WTC11 (cell line): ENCODE measurements at places on chromosomes 1 and 21.

GRCh38 chr21:45768011-45768739 lies 124.7 kb downstream of the PCBP3 start:
- no peak for DNase-seq

DNA sequence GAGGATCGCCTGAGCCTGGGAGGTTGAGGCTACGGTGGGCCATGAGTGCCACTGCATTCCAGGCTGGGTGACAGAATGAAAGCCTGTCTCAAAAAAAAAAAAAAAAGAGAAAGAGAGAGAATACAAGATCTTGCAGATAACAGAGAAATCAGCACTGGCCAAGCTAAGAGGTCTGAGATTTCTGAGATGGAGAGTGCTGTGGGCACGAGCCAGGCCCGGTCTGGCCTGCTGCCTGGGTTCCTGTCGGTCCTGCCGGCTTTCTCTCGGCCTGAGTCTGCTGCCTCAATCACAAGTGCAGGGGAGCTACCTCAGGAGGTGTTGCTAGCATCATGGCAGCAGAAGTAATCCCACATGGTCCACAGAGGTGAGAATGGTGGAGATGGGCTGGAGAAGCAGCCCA lies 19.0 kb downstream of the ADORA1 start:
- no peak for DNase-seq

- DNase-seq, result no peak
Observed at GRCh38 chr1:170539154-170539553, 7.2 kb downstream of the GORAB start.

DNA sequence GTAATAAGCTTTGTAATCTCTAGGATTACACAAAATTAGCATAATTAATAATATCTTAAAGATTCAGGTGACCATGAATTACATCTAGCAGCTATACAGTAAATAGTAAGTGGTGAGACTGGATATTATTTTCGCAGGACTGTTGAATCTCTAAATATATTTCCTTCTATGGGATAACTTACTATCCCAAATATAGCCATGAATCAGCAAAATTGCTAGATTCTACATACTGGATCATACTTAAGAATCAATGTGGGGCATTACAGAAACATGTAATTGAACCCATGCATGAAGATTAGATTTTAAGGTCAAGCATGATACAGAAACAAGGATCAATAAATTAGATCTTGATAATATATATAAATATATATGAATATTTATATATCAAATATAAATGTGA lies 1203.4 kb downstream of the BRINP3 start:
- DNase-seq, result no peak

DNA sequence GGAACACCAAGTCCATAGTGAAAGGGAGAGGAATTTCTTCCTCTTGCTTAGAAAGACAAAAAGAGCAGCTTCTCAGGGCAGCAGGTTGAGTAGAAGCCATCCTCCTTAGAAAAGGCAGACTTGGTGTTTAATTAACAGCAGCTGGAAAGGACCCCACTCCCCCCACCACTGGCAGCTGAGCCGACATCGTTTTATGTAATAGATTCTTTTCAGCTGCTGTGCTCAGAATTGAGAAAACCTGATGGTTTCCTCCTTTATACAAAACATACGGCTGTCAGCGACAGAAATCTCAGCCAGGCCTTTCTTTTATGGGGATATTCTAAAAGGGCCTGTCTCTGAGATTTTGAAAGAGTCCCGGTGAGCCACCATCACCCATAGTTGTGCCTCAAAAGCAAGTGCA lies 49.9 kb downstream of the MAN1C1 start:
- no peak for DNase-seq

- no peak for DNase-seq
Observed at GRCh38 chr1:52798331-52798730, 44.2 kb upstream of the ZYG11A start.

DNA sequence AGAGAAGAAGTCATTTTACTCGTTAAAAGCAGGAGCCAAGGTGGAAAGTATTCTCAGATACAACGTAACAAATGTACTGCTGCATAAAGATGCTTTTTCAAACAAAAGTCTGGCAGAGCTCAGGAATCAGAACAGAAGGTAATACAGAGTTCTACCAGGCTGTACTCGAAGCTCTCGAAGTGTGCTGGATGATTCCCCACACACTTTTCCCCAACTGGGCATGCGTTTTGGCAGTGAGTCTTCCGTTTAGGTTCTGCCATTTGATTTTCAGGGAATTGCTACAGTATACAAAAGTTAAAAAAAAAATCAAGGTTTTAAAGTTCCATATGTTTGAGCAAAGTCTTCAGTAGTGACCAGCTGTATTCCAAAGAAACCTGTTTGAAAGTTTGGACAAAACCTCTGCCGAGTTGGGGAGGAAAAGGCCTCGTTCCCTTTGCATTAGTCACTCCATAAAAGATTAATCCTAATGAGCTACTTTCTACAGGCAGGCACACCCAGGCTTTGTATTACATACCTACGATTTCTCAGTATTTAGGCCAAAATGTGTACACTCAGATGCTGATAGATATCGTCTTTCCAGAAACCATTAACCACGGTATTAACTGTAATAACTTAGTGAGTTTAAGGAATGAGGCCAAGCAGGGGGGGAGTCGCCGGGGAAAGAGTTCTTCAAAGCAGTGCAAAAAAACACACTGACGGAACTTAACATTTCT lies 477.1 kb downstream of the LMO4 start:
- DNase-seq, result no peak

GRCh38 chr1:183914276-183914675 lies 109.4 kb downstream of the RGL1 start:
- DNase-seq, result no peak

DNA sequence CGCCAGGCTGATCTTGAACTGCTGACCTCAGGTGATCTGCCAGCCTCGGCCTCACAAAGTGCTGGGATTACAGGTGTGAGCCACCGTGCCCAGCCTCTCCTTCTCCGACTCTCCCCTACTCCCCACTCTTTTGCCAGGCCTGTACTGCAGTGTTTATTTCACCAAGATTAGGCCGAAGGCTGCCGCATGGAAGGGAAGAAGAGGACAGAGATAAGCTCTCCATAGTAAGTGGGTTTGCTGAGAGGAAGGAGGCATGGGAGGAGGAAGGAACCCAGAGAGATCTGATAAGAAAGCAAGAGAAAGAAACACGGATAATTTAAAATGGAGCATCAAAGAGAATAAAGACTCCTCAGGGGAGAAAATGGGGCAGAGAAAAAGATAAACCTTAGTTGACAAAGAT lies 8.7 kb downstream of the PTCH2 start:
- DNase-seq, result no peak

DNA sequence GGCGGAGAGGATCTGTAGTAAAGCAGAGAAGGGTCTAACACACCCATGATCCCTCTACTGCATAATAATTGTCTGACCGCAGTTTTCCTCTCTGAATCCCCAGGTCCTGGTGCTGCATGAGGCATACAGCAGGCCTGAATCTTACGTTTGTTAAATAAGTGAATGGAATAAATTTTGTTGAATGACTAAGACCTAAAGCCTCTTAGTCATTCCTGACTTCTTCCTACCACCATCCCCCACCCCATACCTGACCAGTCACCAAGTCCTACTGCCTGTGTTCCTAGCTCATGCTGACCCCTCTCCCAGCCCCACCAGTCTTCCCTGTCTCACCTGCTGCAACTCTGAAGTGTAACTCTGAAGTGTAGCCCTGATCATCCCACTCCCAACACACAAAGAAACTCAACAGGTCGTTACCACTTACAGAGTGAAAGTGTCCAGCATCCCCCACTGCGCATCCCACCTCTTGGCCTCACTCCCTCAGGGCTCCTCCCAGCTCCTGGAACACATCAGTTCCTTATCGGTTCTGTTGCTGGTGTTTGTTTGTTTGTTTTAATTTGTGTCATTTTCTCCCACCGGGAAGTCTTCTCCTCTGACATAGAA lies 9.7 kb downstream of the GJA5 start:
- no peak for DNase-seq

GRCh38 chr1:100387209-100387608 lies 34.9 kb downstream of the CDC14A start:
- no peak for DNase-seq

GRCh38 chr1:197306381-197307062 lies 38.5 kb downstream of the CRB1 start:
- DNase-seq, result no peak

DNA sequence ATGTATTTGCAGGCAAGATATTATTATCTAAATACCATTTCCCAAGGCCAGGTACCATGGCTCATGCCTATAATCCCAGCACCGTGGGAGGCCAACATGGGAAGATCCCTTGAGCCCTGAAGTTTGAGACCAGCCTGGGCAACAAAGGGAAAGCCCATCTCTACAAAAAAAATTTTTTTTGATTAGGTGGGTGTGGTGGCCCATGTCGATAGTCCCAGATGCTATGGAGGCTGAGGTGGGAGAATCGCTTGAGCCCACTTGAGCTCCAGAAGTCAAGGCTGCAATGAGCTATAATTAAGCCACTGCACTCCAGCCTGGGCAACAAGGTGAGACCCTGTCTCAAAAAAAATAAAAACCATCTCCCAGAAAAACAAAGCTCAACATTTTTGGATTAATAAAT lies 2.2 kb downstream of the STMN1 start:
- DNase-seq, result no peak

DNA sequence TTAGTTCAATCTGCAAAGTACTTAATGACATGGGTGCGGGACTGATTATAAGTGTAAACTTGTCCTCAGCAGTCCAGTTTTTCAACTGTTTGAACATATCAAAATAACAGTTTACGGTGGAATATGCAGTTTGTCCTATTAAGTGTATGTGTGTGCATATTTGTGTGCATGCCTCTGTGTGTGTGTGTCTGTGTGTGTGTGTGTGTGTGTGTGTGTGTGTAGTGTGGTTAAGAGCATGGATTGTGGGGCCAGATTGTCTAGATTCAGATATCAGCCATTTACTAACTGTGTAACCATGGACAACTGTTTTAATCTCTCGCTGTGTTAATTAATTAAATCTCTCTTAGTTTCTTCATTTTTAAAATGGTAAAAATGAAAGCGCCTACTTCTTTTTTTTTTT lies 39.0 kb downstream of the NEXN start:
- DNase-seq, result no peak

GRCh38 chr1:32336591-32336932 lies 529 bp upstream of the MARCKSL1 start:
- DNase-seq, result no peak

- no peak for DNase-seq
Observed at GRCh38 chr1:104780470-104781078, 1030.9 kb downstream of the AMY1C start.

- DNase-seq, result no peak
Observed at GRCh38 chr1:202076050-202076511, 46.6 kb upstream of the GPR37L1 start.

DNA sequence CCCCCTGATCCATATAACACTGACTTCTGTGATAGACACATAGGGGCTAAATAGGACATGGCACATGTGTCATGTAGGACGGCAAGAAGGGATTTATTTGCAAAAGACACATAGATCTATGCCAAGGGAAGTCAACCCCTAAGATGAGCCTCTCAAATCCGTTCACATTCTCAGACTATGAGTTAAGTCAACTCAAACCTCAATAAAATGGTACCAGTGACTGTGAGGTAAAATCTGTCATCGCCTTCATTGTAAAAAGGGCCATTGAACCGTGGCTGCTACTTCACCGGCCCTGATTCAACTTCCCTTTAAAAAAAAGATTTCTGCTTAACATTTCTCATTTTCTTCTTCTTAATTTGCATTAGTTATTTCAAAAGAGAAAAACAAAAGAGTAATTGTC lies 144.0 kb downstream of the ZNF281 start:
- no peak for DNase-seq

DNA sequence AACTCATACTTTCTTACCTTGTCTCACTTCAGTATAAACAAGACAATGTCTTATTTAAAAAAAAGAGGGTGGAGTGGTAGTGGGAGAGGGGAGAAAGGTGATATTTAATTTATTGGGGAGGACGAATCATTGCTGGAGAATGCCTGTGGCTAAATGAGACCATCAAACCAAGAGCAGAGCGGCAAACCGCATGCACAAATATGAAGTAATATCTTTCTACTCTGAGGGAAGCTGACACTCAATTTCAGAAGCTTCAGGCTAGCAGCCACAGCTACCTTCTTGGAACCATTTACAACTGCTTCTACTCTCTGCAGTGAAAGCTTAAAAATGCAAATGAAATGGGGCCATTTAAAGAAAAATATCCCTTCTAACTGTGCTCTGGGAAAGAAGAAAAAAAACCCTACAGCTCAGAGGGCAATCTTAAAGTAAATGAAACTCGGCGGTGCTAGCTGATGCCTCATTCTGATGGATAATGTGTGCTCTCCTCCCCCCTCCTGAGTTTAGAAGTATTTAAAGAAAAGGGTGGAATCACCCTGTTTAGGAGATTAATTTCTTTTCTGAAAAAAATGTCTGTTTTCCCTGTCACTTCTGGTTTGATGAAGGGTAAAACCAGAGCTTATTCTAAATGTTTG lies 178.2 kb upstream of the CAMK1G start:
- no peak for DNase-seq

- DNase-seq, result no peak
Observed at GRCh38 chr1:100597061-100597741, 59.3 kb downstream of the GPR88 start.

DNA sequence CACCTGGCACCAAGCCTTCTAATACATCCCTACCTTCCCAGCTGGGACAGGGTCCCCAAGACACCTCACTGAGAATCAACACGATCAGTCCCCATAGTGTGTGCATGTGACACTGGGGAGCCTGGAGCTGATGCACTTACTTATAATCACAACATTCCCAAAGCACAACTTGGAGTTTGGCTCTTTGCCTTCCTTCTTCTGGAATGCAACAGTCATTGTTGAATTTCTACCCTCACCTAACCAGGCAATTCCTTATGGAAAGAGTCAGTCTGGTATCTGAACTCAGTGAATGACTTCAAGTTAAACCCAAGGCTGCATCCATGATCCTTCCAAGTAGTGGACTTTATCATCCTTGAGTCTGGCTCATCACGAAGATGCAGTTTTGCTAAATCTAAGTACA lies 86.1 kb downstream of the DSCAM start:
- no peak for DNase-seq
